ENCODE measurements at places on chromosomes 1 and 21.

GRCh38 chr1:26353976-26354820 lies at the start of gene CRYBG2:
Gene CRYBG2, minus strand, starts transcription at chr1:26354130. Its CDS starts 7,473 bp downstream, at chr1:26346657.
- no peak for DNase-seq

GRCh38 chr1:14538335-14538734 lies 60.1 kb upstream of the KAZN start:
- DNase-seq: no peak

DNA sequence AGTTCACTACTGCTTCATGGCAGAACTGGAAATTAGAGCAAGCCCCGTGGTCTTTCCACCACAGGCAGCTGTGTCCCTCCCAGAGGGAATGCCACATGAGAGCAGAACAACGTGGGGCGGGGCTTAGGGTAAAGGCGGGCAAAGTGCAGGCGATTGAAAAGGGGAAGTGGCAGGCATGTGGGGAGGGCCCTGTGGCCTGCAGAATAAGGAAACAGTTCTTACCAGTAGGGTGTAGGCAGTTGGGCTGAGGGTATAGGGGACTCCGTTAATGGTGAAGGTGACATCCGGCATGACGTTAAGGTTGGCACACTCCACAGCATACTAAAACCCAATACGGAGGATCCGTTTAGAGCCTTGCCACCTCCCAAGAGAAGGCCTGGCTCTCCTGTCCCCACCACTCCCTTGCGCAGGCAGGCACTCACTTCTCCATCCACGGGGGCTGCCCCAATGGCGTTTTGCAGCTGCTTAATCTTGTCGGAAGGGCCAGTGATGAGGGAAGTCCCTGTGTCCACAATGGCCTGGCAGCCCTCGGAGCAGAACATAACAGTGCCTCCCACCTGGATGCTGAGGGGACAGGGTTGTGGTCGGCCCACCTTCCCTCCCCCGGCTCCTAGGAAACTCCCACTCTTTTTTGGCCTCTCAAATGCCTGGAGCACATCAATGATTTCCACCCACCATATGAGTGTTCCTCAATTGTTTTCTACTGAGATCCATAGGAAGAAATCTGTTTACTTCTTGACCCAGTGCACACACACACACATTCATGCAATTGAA lies 9.1 kb upstream of the RAB7B start:
- DNase-seq: peak; percentile 86

DNA sequence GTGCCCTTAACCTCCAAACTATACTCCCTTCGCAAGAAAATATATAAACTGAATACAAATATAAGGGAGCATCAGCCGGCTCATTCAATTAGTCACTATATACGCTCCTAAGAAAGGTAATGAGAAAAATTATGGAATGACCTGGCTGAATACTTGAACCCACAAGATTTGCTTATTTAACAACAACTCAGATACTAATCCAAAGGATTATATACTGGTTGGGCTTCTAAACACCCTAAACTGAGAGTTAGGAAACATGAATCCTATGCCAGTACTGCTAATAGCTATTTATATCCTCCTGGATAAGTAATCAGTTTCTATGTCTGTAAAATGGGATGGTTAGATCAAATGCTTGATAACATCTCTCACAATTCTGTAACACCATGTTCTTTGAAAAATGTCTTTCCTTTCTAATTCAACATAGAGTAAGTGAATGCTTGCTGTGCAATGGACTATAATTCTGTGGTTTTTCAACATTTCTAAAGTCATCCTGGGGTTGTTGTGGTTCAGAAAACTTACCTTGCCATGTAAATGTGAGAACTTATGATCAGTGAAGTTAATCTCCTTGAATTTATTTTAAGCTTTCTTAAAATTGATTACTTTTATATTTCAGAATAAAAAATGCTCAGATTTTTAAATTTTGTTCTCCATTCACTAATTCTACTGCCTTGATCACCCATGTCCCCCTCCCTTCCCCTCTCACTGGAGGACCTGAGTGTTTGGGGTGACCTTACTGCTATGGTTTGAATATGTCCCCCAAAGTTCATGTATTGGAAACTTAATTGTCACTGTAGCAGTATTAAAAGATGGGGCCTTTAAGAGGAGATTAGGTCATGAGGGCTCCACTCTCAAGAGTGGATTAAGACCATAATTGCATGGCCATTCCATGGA lies 14.5 kb downstream of the DUSP10 start:
- no peak for DNase-seq

All from right cardiac atrium (tissue), 5 donors.